ENCODE measurements at places on chromosomes 4 and X.

DNA sequence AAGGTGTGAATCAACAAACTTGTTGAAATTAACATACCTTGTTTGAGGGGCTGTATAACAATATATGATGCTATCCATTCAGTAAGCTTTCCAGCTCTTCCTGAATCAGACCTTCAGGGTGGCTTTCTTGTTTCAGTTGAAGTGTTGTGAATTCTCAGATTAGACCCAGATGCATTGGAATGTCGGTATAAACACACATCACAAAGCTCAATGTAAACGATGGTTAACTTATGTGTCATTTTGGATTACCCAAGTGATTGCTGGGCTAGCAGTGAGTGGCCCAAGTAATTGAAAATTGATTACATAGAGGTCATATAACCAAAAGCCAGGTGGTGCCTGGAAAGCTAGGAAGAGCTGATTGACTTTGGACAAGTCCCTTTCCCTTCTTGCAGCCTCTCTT is 115.0 kb downstream of the SHROOM4 start:
- no peak for DNase-seq

- DNase-seq: no peak
Observed at GRCh38 chr4:169826634-169827187, 69.0 kb upstream of the HPF1 start.

- DNase-seq: no peak
Observed at GRCh38 chr4:150581641-150582051, 305 bp upstream of the MAB21L2 start.

GRCh38 chr4:7814451-7814850 is 125.2 kb downstream of the AFAP1 start:
- no peak for DNase-seq

DNA sequence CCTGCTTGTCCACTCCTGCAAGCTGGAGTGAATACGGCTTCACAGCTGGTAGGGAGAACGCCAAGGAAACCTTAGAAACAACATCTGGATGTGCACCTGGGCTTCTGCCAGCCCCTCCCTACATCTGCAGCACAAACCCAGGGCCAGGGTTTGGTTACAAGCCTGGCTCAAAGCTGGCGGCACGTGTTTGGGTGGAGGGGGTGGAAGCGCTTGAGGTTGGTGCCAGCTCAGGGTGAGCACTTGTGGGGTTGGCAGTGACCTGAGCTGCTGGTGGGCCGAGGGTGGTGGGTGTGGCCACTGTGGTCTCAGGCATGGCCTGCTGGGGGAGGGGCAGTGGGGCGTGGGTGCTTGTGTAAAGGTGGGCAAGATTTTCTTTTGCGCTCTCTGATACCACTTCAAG is 15.6 kb downstream of the ELF4 start:
- DNase-seq: no peak

DNA sequence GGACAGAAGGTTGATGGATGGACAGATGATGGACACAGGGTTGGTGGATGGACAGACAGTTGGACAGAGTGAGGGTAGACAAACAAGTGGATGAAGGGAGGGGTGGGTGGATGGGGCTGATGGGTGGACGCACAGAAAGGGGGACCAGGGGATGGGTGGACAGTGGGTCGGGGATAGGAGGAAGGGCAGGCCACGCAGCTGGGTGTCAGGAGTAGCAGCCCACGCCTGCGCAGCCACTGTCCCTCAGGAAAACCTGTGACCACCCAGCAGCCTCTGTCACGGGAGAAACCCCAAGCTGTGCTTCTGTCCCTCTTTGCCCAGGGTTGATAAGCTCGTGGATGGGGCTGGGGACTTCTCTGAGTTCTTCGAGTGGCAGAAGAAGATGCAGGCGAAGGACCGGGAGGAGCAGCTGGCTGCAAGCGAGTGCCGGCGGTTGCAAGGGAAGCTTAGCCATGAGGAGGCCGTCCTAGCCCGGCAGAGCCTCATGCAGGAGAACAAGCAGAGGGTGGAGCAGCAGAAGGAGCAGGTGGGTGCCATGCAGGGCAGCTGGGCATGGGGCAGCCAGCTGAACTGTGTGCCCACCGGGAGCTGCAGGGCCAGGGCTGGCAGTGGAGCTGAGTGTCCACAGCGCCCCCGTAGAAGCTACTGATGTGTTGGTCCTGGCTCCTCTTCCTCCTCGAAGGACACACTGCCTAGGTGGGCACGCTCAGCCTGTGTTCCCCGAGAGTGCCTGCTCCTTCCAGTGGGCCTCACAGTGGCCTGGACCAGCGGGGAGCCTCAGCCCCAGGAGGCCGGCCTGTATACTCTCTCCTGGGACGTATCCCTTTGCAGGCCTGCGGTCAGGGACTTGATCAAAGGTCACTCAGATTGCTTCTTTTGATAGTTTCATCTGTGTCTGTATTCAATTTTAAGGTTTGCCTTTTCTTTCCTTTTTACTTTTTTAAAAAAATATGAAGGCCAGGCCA is 16.8 kb upstream of the RNF4 start:
- no peak for DNase-seq

GRCh38 chr4:38673130-38673978 is 9.4 kb downstream of the KLF3 start:
- no peak for DNase-seq

Data from stimulated activated CD8-positive, alpha-beta memory T cell treated with anti-CD3 and anti-CD28 coated beads, Interleukin-12 subunit alpha, Interleukin-12 subunit beta, amount 100 ng/mL, for 1 hour (primary cell).